ENCODE measurements at places on chromosomes 12 and 14.

- DNase-seq = no peak
These were observed 5.6 kb downstream of the CHFR start for GRCh38 chr12:132881818-132882217.

- DNase-seq = no peak
These were observed 53.4 kb upstream of the MMP17 start for GRCh38 chr12:131774576-131775391.

DNA sequence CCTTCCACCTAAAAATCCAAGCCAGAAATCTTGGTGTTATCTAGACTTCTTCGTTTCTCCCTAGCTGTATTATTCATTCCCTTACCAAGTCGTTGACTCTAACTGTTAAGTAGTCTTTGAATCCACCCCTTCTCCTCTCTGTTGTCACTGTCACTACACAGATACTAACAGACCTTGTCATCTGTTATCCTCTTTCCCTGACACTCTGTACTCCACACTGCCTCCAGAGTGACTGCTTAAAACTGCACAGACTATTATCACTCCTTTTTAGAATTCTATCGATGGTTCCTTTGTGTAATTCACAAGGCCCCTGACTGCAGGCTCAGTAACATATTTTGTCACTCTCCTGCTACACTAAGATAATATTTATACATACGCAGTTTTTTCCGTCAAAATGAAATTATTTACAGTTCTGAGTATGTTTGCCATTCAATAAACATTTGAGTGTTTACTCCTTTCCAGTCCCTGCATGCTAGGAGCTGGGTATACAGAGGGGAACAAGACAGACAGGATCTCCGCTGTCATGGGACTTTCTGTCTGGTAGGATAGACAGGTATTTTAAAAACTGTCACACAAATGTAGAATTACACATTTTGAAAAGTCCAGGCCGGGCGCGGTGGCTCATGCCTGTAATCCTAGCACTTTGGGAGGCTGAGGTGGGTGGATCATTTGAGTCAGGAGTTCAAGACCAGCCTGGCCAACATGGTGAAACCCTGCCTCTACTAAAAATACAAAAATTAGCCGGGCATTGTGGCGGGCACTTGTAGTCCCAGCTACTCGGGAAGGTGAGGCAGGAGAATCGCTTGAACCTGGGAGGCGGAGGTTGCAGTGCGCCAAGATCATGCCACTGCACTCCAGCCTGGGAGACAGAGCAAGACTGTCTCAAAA, 3.8 kb downstream of the MARS1 start:
- no peak for DNase-seq

- no peak for DNase-seq
These were observed 10.1 kb downstream of the TMEM119 start for GRCh38 chr12:108587826-108588225.

DNA sequence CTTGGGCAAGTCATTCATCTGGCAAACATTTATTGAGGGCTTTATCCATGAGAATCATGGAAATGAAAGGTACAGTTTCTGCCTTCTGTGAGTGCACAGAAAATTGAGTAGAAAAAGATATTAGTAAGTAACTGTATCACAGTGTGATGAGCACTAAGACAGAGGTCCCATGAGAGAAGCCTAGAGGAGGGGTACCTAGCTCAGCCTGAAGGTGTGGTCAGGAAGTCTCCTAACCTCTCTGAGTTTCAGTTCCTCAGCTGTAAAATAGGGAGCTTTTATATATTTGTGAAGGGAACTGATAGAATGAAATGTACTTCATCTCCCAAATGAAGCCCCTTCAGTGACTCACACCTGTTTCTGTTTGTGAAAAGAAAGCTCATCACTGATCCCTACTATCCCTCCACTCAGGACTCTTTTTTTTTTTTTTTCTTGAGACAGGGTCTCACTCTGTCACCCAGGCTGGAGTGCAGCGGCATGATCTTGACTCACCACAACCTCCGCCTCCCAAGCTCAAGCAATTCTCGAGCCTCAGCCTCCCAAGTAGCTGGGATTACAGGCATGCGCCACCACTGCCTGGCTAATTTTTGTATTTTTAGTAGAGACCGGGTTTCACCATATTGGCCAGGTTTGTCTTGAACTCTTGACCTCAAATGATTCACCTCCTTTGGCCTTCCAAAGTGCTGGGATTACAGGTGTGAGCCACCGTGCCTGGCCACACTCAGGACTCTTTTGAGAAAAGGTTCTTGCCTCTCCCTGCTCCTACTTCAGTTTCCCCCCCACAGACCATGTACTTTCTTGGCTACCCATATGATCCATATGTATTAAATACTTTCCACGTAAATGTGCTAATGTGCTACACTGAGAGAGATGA, 93.7 kb upstream of the FUT8 start:
- DNase-seq = no peak

GRCh38 chr14:61577506-61577931, 117.8 kb upstream of the HIF1A start:
- DNase-seq = no peak

GRCh38 chr12:121240484-121241101, 30.7 kb downstream of the P2RX4 start:
- peak; percentile 72 for DNase-seq

GRCh38 chr12:13203034-13203922, 6.8 kb downstream of the EMP1 start:
- no peak for DNase-seq

DNA sequence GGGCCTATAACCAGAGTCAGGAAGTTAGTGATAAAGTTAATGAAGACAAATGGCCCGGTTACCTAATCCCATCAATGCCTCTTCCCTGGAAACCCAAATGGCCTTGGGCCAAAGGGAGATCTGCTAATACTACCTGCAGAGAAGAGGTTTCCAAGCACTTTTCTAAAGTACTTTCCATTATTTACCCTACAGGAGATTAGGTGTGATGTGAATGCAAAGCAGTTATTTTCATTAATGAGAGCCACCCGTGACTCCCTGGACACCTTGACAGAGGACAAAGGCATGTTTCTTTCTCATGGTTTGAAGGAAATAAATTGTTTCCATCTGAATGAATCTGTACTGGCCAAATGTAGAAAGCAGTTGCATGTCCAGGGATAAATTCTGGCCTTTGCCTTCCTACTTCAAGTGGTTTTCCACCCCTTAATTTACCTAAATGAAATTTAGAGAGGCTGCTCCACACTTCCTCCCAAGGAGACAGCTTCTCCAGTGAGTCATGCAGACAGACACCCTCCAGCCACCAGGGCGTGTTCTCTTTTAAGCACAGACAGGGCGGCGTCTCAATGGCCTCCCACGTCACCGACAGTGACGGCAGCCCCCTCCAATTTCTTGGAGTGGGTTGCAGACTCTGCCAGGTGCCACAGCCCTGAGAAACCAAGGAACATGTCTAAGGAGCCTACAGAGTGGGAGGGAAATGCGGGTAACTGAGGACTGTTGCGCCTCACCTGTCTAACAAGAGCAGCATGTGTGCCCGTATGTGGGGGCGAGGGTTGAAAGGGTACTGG, 43.9 kb upstream of the GNPNAT1 start:
- DNase-seq = no peak

- DNase-seq = no peak
These were observed 7.0 kb downstream of the ADCY6 start for GRCh38 chr12:48781750-48782456.

DNA sequence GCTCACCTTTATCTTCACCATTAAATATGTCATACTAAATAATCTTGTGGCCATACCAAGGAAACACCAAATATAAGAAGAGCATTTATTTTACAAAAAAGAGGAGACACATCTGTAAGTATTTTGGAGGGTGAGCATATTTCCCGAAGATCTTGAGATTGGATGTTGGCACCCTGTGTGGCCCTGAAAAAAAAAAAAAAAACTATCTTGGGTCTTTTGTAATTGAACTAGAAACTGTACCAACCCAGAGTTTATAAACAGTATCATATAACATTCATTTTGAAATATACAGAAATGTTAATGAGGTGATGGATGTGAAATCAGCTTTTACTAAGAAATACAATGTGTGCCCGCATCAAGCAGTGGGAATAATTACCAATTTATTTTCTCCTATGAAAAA, 104.0 kb upstream of the FRMD6 start:
- no peak for DNase-seq

- no peak for DNase-seq
These were observed 184.5 kb upstream of the CRY1 start for GRCh38 chr12:107277855-107278254.

GRCh38 chr14:52079239-52079959, 10.5 kb upstream of the NID2 start:
- no peak for DNase-seq

GRCh38 chr12:111190741-111191526, 178.0 kb downstream of the PHETA1 start:
- no peak for DNase-seq

DNA sequence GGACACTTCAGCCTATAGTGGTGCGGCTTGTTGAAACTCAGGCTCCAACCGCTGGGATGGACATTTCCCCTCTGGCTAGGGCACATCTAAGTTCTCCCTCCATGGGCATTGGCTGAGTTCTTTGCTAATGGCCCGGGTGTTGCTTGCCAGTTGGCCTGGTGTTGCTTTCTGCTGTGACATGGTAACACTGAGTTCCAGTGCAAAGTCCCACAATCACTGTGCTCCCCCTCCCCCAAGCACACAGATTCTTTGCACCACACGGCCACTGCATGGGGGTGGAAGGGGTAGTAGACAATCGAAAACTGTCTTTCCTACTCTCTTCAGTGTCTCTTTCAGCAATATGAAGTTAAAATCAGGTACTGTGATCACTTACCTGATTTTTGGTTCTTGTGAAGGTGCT, 308.2 kb downstream of the FUT8 start:
- no peak for DNase-seq

DNA sequence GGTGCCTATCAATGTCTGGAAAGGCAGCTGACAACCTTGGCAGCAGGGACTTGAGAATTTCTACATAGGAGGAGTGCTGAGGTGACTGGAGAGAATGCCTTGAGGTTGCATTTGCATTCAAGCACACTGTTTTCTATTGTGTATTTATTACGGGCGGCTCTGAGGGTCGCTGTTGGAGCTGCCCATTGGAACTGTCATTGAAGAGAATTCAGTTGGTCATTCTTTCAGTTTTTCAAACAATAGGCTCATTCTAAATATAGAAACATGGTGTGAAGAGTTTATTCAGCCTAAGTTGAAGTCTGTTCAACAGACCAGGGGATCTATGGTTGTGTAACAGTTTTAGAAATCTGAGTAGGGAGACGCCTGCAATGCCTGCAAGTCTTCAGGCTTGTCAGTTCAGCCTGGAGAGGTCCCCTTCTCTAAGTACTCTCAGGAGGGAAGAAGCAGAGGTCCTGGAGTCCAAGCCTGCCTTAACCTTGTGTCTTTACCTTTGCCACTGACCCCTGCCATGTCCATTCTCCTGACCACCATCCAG, 9.8 kb upstream of the ABHD12B start:
- no peak for DNase-seq

Measured in activated naive CD8-positive, alpha-beta T cell treated with anti-CD3 and anti-CD28 coated beads, Interleukin-2, amount 50 U/mL, for 16 hours (primary cell).